ENCODE measurements at places on chromosomes 4 and X. TPM values are rescaled to one million over a fixed set of nuclear protein-coding genes. Genes with fewer than 3 reads are reported as not detected.

Gene CT45A3
- not detected for total RNA-seq

Gene CENPVL1
- total RNA-seq = not detected

Gene FAM184B
- 0.10 TPM for total RNA-seq

Gene MMRN1
- 1.4 TPM for total RNA-seq

Gene FAM114A1
- total RNA-seq = 431 TPM

Gene NAP1L2
- total RNA-seq = 1.3 TPM

Gene IGFBP7
- 2,245 TPM for total RNA-seq
